Suprapubic skin (tissue), 4 donors: ENCODE measurements at places on chromosomes 3 and 15.

GRCh38 chr15:91447991-91448644 is 348.1 kb downstream of the SV2B start:
- DNase-seq, result no peak

DNA sequence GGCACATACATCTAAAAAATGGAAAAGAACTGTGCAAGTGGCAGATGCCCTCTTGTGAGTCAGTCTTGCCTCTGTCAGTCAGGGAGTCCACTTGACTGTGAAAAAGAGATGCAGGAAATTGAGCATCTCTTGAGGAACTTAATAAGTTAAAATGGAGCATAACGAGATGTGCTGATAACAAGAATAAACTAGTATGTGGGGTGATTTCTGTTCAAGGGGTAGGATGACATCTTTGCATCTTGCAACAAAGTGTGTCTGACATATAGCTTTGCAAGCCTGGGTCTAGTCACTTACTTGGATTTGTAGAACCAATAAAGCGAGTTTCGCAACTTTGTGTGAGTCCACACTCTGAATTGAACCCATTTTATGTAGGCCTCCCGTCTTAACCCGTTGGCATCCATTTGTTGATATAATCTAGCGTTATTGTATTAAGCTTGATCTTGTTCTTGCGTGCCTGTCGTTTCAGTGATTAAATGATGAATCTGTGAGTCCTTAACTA is 2.2 kb downstream of the USP3 start:
- no peak for DNase-seq

DNA sequence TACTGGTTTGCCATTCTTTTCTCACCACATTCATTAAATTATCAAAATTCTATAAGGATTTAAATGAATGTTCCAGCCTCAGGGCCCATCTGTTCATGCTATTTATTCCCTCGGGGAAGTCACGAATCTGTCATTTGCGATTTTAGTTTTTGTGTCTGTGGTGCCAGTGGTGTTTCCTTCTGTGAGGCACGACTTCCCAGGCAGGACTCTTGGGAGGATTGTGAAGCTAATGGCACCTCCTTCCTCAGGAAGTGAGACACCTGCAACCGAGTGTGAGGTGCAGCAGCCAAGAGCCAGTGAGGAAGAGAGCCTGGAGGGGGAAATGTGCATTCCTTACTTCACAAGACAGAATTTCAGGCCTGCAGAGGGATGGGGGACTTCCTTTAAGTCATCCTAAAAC is 24.1 kb downstream of the SV2B start:
- DNase-seq, result no peak

DNA sequence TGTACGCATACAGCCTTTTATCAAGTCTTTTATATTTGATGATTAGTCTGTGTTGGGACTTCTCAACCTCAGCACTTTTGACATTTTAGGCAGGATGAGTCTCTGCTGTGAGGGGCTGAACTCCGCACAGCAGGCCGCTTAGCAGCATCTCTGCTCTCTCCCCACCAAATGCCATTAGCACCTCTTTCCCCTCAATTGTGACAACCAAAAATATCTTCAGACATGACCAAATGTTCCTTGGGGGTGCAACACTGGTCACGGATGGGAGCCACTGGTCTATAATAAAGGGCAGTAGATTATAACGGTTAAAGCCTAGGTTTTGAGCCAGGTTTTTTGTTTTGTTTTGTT is 109.7 kb upstream of the LRIG1 start:
- DNase-seq, result no peak

GRCh38 chr3:46670891-46671427 is 22.5 kb downstream of the ALS2CL start:
- peak; percentile 58 for DNase-seq
